Activated CD4-positive, alpha-beta T cell treated with anti-CD3 and anti-CD28 coated beads for 4 hours (primary cell): ENCODE measurements at places on chromosomes 4 and X.

- no peak for DNase-seq
Observed at GRCh38 chr4:47075262-47075661, 43.9 kb downstream of the GABRB1 start.

DNA sequence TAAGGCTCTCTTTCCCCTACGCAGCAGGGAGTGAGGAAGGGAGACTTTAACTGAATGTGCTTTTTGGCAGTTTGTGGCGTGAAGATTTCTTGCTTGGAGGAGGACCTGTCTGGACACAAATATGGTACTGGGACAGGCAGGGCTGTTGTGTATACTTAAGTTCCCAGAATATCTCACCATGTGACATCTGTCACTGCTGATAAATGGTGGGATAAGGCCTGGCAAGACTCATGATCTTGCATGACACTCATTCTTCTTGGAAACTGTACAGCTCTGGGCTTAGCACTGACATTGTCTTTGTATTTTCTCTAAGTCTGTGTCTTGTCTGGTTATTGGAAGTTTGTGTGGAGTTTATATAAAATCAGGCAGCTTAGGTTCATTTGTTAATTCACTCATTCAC, 93.1 kb downstream of the STK32B start:
- no peak for DNase-seq

GRCh38 chr4:101556842-101557241, 209.5 kb upstream of the PPP3CA start:
- no peak for DNase-seq

DNA sequence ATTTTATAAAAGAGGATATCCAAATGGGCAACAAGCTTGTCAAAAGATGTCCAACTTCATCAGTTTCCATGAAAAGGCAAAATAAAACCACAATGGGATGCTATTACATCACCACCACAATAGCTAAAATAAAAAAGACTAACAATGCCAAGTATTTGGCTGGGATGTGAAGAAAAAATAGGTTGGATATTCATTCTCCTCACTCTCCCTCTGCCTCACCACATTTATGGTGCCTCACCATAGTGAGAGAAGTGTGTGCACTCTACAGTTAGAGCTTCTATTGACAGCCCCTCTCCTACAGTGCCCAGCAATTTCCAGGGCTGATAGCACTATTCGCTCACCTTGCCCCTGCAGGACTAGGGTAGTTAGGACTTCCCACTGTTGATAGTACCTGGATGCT, 25.5 kb downstream of the VEGFC start:
- no peak for DNase-seq

DNA sequence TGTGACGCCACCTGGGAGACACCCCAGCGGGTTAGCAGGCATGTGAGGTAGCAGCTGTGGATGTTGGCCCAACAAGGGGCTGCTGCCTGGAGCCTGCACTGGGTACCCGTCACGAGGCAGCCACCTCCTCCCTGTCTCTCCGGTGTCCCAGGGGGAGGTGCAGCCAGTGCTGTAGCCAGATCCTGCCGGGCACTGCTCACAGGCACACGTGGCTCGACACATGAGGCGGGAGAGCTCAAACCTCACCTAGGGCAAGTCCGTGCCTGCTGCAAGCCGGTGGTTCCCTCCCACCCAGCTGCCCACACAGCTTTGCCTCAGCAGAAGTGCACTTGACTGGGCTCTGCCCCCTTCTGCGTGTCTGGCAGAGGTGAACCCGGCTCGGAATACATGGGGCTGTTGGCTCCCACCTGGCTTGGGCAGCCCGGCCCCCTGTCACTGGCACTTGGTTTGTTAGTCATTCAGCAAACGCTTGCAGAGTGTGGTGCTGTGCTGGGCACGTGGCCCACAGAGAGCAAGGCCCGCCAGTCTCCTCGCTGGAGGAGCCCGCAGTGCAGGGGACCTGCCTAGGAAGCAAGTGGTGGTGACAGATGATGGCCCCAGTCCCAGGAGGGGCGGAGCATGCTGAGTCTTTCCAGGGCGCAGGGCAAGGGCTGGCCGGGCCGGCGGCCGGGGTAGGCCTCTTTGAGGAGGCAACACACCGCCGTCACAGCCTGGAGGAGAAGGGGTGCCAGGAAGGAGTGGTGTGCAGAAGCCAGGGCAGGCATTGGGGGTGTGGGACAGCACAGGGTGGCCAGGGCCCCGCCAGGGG, 10.1 kb upstream of the SH3TC1 start:
- DNase-seq: no peak

DNA sequence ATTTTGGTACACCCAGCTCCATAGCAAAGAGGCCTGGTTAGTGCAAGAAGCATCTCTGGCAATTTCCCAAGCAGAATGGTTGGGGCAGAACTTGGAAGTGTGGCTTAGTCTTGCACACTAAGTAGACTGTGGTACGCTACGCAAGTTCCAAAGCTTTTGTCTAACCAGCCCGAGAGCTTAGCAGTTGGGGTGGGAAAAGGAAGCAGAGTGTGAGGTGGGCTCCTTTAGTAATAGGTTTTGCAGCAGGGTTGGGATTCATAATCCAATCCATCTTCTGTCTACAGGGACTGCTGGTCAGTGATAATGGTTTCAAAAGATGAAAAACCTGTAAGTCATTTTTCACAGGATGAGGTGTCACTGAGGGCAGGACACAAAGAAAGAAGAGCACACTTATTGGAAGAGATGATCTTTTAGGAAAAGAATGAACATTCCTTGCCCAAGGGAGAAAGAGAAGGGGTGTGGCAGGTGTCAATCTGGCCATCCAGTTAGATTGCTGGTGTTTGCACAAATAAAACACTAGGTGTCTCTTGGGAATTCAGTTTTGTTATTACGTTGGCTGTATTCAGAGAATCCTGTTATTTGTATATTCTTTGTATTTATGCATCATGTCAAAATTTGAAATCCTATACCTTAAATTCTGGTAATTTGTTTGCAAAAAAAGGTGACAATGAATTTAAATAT, 244.3 kb downstream of the GPAT3 start:
- no peak for DNase-seq

DNA sequence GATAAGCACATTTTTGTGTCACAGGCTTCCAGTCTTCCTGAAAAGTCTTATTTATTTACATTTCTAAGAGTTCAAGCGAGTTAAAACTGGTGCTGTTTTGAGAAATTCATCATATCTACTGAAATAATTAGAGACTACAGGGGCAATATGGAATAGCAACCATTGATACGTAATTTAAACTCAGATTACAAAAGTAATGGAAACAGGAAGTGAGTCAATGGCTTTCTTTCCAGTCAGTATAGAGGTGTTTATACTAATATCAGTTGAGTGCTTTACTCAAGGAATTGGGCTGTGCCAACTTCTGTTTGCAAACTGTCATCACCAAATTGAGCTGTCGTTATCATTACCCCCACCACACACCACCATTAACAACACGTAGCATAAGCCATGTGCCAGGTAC, 222.7 kb downstream of the COL25A1 start:
- no peak for DNase-seq

DNA sequence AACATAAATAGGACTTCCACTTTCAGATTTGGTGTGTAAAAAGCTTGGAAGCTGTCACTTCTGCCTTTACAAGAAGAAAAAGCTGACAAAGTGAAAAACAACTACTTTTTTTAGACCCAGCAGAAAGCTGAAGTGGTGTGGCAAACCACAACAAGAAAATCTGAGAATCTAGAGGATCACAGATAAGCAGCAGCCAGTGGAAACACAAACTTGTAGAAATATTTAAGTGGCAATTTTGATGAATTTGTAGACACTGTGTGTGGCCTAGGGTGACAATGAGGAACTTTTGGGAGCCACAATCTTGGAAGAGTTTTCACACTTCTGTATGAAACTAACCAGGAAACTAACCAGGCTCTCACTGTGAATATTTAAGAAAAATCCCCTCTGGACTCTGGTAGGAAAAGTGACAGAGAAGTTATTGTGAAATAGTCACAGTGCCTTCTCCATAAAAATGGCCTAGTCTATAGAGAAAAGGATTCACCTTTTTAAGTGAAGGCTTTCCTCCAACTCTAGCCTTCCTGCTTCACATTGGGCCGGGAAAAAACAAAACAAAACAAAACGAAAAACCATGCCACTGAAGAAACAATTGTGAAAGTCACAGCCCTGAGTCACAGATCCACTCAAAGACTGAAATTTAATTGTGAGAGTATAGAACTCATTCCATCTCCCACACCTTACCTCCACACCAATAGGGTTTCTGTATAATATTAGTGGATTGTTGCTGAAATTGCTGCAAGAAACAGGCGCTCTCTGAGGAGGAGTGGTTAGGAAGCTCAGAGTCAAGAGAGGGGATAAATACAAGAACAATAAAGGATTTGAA, 26.7 kb upstream of the GUCY1A1 start:
- DNase-seq: no peak

DNA sequence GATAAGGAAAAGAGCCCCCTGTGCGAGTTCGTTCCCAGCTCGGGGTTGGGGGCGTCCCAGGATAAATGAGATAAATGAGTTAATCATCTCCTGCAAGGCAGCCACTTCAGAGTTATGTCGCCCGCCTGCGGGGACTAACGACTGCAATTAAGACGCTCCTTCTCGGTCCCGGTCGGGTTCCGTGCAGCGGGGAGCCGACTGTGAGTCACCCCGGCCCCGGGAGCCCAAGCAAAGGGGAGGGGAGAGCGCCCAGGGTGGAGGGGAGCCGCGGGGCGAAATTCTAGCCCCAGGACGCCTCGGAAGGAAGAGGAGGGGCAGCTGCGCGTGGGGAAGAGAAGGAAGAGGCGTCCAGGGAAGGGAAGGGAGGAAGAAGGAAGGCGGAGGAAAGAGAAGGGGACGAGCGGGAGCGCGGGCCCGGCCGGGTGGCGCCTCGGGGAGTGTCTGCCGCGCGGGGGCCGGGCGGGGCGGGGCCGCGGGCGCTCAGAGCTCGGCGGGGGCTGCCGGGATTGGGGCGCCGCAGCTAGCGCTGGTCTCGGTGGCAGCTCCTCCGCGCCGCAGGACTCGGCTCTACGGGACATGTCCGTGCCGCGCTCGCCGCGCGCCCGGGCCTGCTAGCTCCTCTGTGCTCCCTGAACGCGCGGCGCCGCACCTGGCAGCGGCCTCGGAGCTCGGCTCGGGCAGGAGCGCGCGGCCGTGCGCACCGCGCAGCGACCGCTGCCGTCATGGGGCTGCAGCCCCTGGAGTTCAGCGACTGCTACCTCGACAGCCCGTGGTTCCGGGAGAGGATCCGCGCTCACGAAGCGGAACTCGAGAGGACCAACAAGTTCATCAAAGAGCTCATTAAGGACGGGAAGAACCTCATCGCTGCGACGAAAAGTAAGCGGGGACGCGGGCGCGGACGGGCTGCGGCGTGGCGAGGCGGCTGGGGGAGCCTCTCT, at the start of gene ARHGAP10:
Gene ARHGAP10, plus strand, starts transcription at position 509 of the 938 bp plus-strand sequence. Its CDS starts 214 bp downstream, at position 723.
- DNase-seq: peak; percentile 75

- no peak for DNase-seq
Observed at GRCh38 chr4:161182913-161183312, 980.9 kb downstream of the FSTL5 start.

- no peak for DNase-seq
Observed at GRCh38 chr4:104930298-104930697, 216.4 kb upstream of the TET2 start.
